Hematopoietic multipotent progenitor cell treated with erythropoietin and hydrocortisone succinate and interleukin-3 and kit ligand, for 4 days (in vitro differentiated cells): ENCODE measurements at places on chromosomes 1 and 21.

GRCh38 chr1:168019407-168019806 lies 82.5 kb upstream of the MPC2 start:
- DNase-seq, result peak; percentile 18

DNA sequence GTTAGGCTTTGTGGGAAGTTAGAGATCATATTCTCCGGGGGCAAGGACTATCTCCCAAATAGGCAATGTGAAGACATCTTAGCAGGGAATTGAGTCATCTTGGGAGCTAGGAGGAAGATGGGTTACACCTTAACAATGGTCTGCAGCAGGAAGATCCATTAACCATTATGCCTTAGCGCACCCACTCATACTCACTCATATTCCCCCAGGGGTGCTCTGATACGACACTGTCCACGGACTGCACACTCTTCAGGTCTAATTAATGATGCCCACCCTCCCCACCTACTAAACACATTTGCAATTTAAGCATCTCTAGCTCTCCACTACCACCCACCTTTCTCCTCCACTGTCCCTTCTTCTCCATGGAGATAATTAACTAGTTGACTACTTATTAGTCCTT lies 857 bp upstream of the AK5 start:
- DNase-seq, result no peak

DNA sequence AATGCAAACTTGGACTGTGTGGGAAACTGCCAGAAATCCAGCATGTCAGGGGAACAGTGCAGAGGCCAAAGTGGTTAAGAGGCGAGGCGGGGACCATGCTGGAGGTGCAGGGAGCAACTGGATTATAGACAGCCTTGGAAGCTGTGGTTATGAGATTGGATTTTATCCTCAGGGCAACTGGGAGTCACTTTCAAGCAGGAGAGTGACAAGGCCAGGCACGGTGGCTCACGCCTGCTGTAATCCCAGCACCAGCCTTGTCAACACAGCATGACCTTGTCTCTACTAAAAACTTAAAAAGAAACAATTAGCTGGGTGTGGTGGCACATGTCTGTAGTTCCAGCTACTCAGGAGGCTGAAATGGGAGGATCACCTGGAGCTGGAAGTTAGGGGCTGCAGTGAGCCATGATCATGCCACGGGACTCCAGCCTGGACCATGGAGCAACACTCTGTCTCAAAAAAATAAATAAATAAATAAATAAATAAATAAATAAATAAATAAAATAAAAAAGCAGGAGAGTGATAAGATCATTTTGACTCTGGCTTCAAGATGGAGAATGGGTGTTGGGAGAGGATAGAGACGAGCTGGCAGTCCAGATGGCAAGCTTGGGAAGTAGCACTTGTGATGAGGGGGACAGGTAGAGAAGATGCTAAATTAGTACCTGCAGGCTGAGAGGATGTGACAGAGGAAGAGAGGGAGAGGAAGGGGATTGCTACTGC lies 3.5 kb downstream of the HAPLN2 start:
- no peak for DNase-seq

GRCh38 chr1:246569248-246570238 lies 3.3 kb downstream of the CNST start:
- peak; percentile 69 for DNase-seq

DNA sequence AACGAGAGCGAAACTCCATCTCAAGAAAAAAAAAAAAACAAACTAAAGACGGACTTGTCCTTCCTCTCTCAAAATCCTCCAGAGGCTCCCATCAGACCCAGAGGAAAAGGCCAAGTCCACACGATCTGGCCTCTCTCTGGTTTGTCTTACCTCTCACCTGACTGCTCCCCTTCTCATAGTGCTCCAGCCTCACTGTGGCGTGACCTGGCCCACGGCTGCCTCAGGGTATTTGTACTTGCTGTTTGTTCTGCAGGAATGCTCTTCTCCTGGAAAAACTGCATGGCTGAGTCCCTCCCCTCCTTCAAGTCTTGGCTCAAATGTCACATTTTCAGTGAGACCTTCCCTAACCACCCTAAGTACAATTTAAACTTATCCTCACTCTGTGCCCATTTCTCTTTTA lies 8.0 kb upstream of the BRWD1 start:
- no peak for DNase-seq

DNA sequence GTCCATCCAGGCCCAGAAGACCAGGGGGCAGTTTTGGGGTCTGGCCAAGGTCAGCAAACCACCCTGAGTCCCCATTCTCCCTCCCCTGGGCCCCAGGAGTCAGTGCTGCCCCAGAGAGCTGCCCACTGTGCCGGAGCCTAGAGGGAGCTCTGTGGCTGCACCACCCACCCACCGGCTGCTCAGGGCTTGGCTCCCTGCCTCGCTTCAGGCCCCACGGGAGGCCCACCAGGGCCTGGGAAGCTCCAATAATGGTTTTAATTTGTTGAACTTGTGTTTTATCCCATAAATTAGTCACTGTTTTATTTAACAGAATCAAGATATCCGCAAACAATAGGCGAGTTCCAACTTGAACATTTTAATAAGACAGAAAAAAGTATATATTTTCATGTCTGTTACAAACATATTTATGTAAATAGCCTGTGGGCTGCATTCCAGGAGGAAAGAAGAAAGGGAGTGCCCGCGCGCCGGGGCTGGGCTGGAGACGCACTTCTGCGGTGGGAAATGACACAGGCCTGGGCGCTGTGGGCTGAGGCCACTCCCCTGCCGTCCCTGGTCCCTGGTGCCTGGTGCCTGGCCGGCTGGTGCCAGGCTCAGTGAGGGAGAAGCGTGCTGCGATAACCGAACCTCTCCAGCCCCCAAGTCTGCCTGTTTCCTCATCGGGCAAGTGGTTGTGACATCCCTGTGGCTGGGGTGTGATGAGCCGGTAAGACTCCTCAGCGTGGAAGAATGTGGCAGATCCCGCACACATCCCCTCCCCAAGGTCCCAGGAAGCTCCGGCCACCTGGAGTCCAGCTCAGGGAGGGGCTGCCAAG lies 160.5 kb downstream of the PEX14 start:
- no peak for DNase-seq

GRCh38 chr21:32021319-32021994 lies 148.6 kb downstream of the HUNK start:
- DNase-seq, result no peak

DNA sequence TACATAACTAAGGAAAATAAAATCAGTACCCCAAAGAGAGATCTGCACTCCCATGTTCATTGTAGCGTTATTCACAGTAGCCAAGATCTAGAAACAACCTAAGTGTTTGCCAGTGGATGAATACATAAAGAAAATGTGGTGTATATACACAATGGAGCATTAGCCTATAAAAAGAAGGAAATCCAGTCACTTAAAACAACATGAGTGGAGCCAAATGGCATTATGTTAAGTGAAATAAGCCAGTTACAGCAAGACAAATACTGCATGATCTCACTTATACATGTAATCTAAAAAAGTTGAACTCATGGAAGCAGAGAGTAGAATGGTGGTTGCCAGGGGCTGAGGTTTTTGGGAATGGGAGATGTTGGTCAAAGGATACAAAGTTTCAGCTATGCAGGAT lies 508.3 kb upstream of the B3GALT2 start:
- no peak for DNase-seq

- no peak for DNase-seq
Observed at GRCh38 chr21:43825242-43825935, 36.0 kb downstream of the RRP1 start.

- DNase-seq, result peak; percentile 0
Observed at GRCh38 chr1:74895411-74895810, 162.5 kb downstream of the TYW3 start.

DNA sequence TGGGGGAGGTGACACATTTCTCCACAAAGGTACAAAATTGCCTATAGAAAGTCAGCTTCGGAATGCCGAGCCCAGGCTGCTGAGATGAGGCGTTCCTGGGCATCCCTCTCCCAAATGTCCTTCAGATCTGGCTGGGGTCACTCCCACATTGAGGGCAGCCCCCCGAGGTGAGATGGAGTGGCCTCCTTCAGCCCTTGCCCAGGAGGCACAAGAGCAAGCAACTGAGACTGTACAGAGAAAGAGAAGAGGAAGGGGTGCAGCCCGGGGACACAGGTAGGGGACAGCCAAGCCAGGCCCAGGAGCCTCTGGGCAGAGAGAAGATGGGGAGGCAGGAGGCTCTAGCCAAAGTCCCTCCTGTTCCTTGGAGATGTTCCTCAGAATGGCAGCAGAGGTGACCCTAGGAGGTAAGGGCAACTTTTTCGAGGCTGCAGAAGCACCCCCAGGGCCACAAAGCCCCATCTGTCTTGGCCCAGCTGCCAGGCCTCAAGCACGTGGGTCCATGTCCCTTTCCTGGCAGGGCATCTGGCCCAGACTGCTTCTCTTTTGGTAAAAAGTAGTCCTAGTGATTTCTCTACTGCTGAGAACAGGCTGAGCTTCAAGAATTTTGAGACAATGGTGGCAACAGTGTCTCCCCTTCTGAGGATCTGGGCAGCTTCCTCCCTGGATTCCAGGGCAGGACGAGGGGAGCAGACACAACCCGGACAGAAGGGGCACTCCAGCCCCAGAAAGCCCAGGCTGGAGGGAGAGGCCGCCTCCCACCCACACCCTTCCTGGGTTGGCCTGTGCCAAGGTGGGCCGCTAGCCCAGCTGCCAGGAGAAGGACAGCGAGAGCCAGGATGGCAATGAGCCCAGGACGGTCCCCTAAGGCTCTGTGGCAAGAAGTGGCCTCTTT lies 68.0 kb downstream of the LRRN2 start:
- DNase-seq, result no peak

DNA sequence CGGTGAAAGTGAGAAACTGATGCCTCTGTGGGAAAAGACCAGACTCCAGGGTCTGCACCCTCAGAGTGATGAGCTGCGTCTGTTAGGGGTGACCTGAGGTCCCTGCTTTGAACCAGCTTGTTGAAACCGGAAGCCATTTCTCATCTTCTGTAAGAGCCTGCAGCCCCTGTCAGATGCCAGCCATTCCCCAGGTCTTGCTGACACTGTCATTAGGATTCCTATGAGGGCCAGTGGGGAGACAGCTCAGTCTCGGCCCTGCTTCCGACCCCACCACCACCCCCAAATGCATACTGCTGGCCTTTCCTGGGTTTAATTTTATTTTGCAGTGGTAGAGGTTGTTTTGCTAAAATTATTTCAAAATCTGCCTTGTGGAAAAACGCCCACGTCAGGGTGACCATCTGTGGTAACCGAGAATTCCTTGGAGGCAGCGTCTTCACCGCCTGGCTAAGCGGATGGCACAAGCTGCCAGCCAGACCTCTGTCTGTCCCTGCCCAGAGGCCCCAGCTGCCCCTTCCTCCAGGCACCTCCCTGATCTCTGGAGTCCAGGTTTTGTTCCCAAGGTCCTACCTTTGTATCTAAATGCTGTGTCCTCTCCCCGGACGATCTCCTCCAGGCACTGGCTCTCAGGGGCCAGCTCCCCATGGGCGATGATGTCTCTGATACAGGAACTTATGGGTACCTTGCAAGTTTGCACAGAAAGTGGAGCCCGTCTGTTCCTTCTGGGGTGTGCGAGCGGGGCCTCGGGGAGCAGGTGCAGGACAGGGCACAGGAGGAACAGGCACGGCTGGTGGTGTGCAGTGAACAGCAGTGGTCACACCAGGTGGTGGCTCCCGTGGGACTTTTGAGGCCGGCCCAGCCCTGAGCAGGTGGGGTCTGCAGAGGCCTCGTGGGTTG lies 49.9 kb downstream of the PRKCZ start:
- DNase-seq, result no peak

DNA sequence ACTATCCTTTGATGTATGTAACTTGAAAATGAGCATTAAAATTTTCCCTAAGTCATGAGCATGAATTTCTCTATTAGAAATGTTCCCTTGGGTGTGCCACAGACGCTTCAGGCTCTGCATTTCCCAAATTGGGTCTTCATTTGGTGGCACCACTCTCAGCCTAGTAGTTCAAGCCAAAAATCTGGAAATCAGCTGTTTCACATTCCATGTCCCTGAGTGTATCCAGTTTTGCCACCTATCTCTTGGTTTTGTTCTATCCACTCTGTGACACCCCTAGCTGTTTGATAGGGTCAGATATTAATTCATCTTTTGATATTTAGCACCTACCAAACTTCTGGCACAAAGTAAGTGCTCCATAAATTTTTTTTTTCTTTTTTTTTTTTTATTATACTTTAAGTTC lies 89.5 kb upstream of the DPH5 start:
- no peak for DNase-seq

- no peak for DNase-seq
Observed at GRCh38 chr1:110112656-110113055, 413 bp downstream of the UBL4B start.

- no peak for DNase-seq
Observed at GRCh38 chr1:161189036-161189435, 9.8 kb downstream of the ADAMTS4 start.

DNA sequence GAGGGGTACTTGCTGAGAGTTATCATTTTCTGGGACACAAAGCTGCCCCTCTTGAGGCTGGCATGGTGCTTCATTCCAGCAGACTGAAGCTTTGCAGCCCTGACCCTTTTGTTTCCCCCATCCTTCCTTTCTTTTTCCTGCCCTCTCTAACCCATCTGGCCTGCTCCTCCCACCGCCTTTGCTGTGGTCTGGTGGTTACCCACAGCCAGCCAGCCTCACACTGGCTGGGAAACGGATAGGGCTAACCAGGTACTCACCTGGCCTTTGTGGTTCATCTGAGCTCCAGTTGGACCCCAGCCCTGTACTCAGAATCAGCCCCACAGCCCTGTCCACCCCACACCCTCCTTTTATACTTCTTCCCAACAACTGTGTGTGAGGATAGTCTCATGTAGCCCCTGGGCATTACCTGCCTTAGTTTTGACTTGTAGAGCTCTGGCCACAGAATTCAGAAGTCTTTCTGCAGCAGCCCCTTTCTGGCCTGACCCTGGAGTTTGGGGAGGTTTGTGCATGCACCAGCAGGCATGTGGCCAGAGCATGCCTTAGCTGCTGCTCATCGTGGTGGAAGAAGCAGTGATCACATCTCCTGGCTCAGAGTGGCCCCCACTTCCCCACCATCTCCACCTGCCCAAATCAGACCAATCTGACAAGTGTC lies 138.0 kb downstream of the TRABD2B start:
- DNase-seq, result no peak

DNA sequence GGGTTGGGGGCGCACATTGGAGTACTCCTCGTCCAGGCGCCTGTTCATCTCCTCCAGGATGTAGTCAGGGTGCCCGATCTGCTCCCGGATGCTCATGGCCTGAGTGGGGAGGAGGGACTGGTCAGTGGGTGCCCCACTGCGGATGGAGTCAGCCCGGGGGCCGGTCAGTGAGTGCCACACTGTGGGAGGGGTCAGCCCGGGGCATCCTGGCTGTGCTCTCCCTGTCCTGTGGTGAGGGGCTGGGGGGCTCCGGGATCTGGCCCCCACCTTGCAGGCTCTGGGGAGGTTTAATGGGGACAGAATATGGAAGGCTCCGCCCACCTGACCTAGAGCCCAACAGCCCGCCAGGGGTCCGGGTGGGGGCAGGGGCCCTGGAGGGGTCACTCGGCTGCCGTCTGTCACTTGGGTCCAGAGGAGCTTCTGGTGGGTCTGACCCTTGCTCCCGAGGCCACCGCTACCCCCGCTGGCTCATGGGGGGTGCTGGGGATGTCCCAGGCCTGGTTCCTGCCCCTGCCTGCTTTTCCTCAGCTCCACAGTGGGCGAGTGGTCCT lies 8.8 kb downstream of the PRXL2B start:
- no peak for DNase-seq

- DNase-seq, result no peak
Observed at GRCh38 chr1:76266762-76267161, 192.2 kb downstream of the ST6GALNAC3 start.
